NCI-H510A treated with DMSO at 0.1 percent for 48 hours (cell line): ENCODE measurements at places on chromosomes 3 and 15.
A peak's percentile ranks its signal among the peaks of the same experiment; 100 is the strongest.

DNA sequence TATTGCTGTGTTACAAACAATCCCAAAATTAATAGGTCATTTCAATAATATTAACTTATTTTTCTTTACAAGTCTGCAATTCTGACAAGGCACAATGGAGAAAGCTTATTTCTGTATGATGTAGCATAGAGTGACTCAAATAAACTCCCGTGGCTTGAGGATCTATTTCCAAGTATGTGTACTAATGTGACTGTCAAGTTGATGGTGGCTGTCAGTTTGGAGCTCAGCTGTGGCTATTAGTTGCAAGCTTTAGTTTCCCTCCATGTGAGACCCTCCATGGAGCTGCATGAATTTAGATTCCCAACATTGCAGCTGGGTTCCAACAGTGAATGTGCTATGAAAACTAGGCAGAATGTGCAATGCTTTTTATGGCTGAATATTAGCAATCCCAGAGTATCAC lies 515.5 kb upstream of the GBE1 start:
- DNase-seq: no peak

DNA sequence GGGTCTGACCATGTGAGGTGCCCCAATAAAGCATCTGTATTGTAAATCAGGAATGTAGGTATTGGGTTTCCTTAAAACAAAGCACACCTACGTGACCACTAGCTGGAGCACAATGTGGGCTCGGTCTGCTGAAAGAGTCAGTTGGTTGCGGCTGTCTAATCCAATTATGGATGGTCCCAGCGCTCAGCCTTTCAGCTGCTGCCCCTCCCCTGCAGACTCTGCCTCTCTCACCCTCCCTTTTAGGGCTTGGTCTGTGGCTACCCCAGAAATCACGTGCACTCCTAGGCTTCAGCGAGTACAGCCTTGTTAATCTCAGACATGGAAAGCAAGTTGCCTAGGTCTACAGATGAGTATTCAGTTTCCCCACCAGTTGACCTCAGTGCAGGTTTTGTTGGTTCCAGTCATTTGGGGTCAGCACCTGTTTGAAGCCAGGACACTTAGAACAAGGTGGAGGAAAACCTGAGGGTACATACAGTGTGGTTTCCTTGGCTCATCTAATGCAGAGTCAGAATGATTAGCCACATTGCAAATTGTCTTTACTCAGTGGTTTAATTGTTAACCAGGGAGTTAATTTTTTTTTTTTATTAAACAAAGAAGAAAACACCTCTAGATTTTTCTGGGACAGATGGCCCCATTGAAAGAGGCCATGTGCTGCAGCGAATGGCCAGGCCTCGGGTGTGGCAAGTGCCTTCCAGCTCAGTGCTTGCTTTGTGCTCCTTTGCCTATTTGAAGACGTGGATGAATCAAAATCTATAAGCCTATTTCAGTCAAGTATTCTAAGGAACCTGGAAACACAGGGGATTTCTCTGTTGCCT lies 137.7 kb downstream of the IGF1R start:
- no peak for DNase-seq

DNA sequence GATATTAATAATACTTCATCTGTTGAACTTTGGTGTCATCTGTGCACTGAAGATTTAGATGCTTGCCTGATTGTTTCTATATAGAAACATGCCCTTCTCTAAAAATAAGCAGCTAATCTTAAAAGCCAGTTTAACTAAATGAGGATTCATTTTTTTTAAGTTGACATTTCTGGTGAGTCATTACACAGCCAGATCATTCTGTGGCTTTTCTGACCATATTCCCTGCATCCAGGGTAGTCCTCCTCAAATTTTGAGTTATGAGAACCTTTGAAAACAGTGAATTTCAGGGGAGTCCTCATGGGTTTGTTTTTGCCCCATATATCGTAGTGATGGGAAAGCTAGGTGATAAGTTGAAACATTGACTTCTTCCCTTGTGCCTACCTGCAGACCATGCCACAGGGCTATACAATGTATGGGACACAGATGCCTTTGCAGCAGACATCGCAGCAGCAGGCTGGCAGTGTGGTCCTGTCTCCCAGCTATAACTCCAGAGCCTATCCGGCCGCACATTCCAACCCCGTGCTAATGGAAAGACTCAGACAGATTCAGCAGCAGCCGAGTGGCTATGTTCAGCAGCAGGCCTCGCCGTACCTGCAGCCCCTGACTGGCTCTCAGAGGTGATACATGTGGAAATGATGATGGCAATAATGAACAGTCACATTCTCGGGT lies 26.5 kb upstream of the P2RY12 start:
- DNase-seq: no peak

GRCh38 chr3:183958775-183959174 lies 58.9 kb downstream of the ABCC5 start:
- DNase-seq: no peak

GRCh38 chr3:124398594-124398993 lies 331.7 kb upstream of the UMPS start:
- no peak for DNase-seq

DNA sequence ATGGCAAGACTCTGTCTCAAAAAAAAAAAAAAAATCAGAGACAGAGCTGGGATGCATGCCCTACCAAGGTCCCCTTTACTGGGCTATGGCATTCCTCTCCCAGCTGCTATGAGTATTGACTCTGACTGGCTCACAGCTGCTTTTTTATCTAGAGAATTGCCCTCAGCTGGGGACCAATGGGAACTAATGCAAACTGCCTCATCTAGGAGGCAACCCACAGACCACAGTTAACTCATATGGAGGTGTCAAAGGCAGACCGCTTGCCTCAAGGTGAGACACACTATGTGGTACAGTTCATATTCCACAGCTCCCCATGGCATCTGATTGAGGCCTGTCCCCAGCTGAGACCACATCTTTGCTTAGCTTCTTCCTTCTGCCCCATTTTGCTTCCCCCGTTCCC lies 183.5 kb upstream of the EOMES start:
- no peak for DNase-seq

DNA sequence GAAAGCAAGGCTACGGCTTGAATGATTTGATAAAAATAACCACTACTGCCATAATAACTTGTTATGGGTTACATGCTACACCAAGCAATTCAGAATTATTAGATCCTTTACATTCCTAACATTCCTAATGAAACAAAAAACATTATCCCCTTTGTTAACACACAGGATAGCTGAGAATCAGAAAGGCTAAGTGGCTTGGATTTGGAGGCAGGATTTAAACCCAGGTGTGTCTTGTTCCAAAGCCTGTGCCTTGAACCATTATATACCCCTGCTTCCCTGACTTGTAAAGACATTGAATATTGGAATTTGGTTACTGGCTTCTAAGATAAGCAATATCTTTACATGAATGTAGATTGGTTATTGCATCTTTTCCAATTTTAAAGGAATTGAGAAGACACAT lies 417.1 kb upstream of the GOLIM4 start:
- no peak for DNase-seq

GRCh38 chr3:179476215-179476614 lies 24.9 kb upstream of the GNB4 start:
- DNase-seq: no peak

DNA sequence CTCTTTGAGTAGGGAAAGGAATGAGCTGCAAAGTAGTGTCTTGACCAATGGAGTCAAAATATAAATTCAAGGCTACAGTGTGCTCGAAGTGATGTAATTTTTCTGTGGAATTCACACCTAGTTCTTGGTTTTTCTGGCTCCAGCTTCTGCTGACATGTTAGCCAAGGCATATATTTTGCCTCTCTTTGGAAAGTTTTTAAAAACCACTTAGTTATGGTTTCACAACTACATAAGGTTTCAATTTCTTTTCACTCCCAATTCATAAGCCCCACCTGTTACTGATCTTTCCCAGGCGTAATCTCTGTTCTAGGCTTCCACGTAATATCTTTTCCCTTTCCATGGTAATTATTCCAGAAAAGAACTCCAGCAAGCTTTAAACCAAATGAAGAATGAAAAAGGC lies 46.9 kb downstream of the GADL1 start:
- no peak for DNase-seq

DNA sequence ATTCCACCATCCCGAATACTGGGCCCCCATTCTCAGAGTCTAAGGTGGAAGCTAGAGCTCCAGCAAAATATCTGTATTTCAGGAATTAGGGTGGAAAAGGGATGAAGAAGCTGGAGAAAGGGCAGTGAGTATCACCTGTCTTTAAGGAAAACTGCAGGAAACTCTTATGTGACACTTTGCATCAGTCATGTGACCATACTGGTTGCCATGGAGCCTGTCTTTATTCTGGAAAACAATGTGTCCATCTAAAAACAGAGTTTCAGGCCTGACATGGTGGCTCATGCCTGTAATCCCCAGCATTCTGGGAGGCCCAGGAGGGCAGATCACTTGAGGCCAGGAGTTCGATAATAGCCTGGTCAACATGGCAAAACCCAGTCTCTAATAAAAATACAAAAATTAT lies 52.9 kb upstream of the FSIP1 start:
- peak; percentile 19 for DNase-seq

GRCh38 chr3:141289228-141289772 lies 57.7 kb downstream of the PXYLP1 start:
- no peak for DNase-seq

DNA sequence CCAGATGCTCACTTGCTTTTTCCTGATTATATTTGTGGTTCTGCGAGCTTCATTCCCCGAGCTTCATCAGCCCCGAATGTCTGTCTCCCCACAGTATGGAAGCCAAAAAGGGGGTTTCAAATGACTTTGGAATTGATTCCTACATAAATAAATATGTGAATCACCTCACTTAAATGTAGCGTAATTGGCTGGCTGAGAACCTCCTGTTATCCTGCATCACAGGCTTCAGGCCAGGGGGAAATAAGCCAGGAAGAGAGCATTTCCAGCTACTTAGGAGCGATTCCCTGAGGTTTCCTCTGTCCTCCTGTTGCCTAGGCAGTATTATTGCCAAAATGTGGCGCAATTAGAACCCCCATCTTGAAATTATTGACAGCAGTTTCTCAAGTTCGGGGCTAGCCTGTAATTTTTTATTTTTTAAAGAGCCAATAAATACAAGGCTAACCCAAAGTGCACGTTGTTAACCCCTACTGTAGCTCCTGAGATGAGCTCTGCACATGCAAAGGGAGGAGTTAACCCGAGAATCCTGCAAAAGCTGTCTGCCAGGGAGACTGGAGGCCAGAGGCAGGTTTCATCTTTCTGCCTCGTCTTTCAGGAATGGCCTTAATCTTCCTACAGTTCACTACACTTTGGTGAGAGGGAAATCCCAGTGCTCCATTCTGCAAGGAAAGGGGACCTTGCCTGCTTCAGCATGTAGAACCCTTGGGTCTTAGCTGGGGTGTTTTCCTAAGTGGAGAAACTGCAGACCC lies 148.2 kb downstream of the ADAMTS9 start:
- no peak for DNase-seq

- DNase-seq: peak; percentile 91
Measured at GRCh38 chr15:74545776-74546656, 5.0 kb downstream of the ARID3B start.

GRCh38 chr3:69032142-69032541 lies 18.7 kb upstream of the EOGT start:
- DNase-seq: no peak

GRCh38 chr3:36681867-36682266 lies 82.5 kb downstream of the DCLK3 start:
- no peak for DNase-seq

GRCh38 chr3:158221426-158221825 lies 111.5 kb downstream of the RSRC1 start:
- DNase-seq: no peak
